ENCODE measurements at places on chromosomes 16 and 17.
A peak's percentile ranks its signal among the peaks of the same experiment; 100 is the strongest.

GRCh38 chr16:60061396-60061795 is 1327.3 kb upstream of the GOT2 start:
- no peak for DNase-seq

DNA sequence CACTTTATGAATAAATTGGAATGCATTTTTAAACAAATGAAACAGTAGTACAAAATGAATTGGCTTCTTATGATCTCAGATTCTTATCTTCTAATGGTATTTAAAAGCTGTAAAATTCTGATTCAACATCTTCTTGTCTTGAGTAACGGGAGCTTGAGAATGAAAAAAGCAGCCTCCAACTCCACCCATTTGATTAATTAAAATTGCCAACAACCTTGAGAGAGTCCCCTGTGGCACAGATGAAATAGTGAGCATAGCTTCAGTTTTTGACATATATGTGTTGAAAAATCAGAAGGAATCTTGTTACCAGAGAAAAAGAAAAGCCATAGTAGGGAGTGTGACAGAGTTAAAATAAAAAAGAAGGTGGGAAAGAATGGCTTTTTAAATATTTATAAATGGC is 1426.1 kb upstream of the CDH8 start:
- DNase-seq, result no peak

DNA sequence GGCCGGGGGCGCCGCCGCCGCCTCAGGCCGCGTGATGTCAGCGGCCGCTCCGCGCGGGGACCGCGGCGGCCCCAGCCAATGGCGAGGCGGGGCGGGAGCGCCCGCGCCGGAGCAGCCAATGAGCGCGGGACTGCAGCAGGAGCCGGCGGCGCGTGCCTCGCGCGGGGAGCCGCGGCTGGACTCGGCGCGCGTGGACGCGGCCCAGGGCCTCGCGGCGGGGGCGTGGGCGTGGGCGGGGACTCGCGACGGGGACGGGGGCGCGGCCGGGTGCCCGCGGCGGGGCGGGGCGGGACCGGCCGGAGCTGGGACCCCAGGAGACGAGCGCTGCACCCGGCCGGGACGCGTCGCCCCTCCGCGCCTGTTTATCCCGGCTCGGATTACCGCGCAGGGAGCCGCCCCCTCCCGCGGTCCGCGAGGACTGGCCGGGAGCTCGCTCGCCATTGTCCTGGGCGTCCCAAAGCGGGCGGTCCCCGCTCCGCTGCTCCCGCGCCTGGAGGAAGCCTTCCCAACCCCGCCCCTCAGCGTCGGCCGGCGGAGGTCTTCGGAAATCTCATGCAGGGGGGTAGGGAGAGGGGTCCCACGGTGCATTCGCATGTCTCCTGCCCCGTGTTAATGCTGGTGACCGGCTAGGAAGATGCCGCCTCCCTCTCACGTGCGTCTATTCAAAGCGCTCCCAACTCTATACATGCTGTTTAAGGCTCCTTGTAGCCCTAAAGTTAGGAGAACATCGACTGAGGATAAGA is at the start of gene RNF157:
RNF157 (minus strand) TSS at position 33 of the 743 bp plus-strand sequence. CDS start 253 bp downstream, outside the sequence.
- DNase-seq, result peak; percentile 62

DNA sequence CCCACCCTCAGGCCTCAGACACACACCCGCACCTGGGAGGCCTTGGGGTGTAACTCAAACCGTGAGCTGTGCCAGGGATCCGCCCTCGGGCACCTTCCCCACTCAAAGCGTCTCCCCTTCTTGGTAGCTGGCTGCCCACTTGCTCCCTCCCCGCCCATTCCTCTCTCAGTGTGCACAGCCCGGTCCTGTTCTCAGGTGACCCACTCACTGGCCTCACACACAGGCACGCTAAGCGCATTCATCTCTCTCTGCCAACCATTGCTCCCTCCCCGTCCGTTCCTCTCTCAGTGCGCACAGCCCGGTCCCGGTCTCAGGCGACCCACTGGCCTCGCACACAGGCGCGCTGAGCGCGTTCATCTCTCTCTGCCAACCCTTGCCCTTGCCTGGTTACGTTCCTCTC is 20.8 kb downstream of the WDR45B start:
- DNase-seq, result no peak

DNA sequence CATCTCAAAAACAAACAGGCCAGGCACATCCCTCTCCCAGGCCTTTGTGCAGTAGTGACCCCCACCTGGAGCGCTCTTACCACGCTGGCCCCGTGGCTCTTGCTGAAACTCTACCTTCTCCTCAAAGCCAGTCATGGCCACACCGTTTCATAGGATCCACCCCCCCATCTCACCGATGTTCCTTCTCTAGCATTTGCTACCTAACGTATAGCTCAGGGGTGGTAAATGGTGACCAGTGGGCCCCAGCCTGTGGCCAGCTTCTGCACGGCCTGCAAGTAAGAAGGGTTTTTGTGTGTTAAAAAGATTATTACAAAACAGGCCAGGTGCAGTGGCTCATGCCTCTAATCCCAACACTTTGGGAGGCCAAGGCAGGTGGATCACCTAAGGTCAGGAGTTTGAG is 43.8 kb downstream of the RMI2 start:
- DNase-seq, result no peak

DNA sequence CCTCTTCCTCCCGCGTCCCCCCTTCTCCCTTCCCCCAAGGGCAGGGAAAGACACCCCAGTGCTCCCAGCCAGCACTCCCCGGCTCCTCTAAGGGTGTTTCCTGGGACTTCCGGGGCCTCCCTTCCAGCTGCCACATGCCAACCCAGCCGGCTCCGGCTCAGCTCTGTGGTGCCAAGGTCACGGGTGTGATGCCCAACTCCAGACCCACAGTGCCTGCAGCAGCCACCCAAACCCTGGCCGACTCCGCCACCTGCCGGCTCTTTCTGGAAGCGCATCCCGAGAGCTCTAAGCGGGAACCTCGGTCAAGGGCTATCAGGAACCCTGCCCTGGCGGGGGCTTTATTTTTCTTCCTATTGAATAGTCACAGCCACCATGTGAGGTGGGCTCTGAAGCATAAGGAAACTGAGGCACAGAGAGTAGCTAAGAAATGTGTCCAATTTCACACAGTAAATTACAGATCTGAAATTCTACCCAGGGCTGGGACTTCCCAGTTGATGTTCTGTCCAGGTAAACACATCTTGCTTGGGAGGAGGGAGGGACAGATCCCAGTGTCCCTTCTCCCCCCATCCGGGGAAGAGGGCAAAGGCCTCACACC is 3.3 kb upstream of the PPP1R1B start:
- DNase-seq, result peak; percentile 57

Data from T-helper 22 cell (primary cell).